ENCODE measurements at places on chromosomes 2 and 18.
A peak's percentile ranks its signal among the peaks of the same experiment; 100 is the strongest.

GRCh38 chr18:55510809-55511208 lies 77.2 kb downstream of the TCF4 start:
- DNase-seq = no peak

DNA sequence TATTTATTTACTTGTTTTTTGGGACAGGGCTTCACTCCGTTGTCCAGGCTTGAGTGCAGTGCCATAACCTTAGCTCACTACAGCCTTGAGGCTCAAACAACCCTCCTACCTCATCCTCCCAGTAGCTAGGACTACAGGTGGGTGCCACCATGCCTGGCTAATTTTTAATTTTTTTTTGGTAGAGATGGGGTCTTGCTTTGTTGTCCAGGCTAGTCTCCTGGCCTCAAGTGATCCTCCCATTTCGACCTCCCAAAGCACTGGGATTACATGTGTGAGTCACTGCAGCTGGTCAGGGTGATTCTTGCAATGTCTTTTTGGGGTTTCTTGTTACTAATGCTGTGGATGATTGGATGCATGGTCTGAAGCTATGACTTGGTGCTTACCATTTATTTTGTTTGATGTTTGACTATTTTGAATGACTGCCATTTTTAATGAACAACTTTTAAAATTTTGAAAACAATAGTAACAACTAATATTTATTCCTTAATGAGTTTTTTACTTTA lies 6.5 kb downstream of the CERS6 start:
- no peak for DNase-seq

- DNase-seq = no peak
These were observed 92.6 kb downstream of the SMIM21 start for GRCh38 chr18:75334869-75335268.

DNA sequence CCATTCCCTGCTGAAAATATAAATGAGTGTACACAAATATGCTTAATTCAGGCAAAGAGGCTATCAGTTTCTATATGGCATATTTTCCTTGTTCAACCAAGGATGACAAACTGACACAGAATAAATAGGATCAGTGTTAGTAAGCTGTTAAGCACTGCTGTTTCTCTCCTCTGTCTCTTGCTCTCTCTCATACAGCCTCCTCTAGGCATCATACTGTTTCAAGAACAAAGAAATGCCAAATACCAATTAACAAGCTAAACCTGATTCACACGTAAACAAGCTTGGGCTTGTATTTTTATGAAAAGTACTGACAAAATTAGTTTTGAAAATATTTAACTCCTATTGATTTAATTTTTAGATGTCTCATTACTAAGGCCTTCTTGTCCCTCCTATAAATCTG lies 1027.2 kb upstream of the ACVR2A start:
- peak; percentile 29 for DNase-seq

DNA sequence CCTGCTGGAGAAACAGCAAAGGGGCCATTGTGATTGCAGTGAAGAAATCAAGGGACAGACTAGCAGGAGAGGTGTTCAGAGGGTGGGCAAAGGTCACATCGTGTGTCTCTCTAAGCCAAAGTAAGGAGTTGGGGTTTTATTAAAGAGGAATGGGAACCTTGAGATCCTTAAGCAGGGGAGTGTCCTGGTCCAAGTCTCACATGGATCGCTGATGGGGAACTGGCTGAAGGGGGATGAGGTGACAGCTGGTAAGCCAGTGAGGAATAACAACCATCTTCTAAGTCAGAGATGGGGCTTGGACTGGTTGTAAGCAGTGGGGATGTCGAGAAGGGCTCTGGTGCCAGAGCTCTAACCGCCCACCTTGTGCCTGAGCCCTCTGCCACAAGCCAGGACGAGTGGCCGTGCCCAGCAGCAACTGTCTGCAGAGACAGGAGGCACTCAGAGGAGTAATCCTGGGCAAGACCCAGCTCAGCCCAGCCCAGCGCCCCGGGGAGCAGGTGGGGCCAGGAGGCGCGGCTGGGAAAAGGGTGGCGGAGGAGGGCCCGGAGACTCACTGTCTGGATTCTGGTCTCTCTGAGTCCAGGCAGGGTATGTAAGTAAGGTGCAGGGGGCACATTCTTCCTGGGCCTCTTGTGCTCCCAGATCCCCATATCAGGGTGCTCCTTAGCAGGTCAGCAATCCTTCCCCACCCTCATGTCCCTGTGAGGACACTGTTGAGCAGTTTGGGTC lies 13.7 kb downstream of the WNT10A start:
- no peak for DNase-seq

- DNase-seq = no peak
These were observed 8.5 kb downstream of the STEAP3 start for GRCh38 chr2:119231975-119232665.

GRCh38 chr2:126315828-126316227 lies 340.1 kb upstream of the GYPC start:
- no peak for DNase-seq

DNA sequence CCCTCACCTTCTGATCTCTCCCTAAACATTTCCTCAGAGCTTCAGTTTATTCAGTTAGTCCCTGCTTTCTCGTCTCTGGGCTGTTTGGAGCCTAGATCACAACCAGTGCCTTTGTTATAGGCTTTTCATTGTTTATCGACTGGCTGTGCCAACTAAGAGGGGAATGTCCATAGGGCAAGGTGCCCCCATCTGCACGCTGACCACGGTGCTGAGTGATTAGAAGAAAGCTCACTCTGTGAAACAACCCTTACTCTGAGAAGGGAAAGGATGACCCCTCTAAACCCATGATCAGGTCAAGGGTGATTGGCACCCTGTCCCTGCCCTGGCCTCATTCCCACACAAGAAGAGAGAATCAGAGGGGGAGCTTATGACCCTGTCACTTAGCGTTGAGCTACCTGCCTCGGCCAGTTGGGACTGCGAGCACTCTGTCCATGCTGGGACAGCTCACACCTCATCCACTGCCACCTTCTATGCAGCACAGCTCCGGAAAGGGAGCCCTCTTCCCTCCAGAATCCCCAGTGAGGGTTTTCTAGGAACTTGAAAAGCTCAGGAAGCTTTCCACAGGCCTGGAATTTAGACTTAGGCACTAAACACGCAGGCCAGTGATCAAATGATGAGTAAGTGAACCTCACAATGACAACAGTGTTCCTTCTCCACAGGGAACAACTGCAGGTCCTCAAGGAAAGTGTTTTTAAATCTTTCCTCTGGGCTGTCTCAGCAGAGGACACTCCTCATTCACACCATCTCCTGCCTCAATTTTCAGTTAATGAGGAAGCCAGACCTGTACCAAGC lies 2.3 kb upstream of the ACTG2 start:
- DNase-seq = no peak

GRCh38 chr2:211455216-211455841 lies 898.9 kb downstream of the CPS1 start:
- peak; percentile 61 for DNase-seq

Measured in mesendoderm (in vitro differentiated cells).